Activated CD4-positive, alpha-beta memory T cell treated with anti-CD3 and anti-CD28 coated beads for 36 hours (primary cell): ENCODE measurements at places on chromosomes 6 and 20.

- no peak for DNase-seq
Measured at GRCh38 chr6:47334334-47334733, 24.6 kb upstream of the TNFRSF21 start.

DNA sequence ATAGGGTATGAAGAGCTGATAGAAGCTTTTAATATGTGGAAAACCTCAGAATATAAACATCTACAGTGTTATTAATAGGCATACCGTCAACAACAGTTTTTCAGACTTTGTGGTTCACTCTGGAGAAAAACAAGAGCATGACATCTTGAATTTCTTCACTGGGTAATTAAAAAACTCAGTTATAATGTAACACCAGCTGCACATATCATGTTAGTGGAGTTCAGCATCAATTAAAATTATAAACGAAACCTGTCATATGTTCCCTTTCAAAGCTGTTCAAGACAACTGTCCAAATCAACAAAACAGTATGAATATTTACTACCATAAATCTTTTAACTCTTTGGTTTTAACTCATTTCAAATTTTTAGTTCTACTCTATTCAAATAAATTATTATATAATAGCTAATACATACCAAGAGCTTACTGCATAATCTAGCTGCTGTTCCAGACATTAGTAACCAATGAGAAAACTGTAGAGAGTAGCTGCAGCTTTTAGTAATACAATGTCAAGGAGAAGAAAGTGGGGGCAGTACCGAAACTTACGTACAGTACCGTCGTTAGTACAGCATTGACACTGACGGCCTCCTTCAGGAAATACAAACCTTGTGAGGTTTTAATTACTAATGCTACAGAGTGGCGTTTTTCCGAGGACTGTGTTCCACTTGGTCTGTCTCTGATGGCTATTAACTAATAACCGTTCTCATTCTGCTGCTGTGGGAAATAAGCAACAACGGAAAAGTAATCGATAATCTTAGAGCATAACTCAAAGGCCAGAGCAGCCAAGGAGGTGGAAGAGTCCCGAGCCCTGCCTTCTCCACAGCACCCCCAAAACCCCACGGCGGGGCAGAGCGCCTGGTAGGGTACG lies 532 bp upstream of the PM20D2 start:
- peak; percentile 62 for DNase-seq

GRCh38 chr20:12963416-12963815 lies 45.4 kb upstream of the SPTLC3 start:
- no peak for DNase-seq

GRCh38 chr20:9916761-9917160 lies 77.9 kb upstream of the PAK5 start:
- no peak for DNase-seq

- DNase-seq = no peak
Measured at GRCh38 chr20:50312682-50313521, 122.3 kb downstream of the CEBPB start.
